AG04449 (cell line): ENCODE measurements at places on chromosomes 7 and 10.

DNA sequence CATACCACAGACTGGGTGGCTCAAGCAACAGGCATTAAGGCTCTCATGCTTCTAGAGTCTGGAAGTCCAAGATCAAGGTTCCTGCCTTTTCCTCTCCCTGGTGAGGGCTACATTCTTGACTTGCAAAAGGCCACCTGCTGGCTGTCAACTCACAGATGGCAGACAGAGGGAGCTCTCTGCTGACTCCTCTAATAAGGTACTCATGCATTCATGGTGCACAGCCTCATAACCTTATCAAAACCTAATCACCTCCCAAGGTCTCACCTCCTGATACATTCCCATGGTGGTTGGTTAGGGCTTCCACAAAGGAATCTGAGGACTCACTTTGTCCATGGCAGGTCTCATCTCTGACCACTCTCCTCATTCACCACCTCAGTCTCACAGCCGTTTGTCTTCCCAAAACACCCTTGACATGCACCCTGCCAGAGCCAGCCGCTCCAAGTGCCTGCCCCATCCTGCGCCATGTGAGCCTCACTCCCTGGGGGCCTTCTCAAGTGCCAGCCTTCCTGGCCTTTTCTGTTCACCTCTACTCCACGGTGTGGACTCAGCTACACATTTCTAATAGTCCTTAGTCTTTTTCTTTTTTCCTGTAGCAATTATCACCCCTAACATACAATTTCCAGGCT, 400.3 kb upstream of the ADARB2 start:
- DNase-seq: no peak

- DNase-seq: no peak
Observed at GRCh38 chr10:75424571-75424970, 6.9 kb upstream of the LRMDA start.

DNA sequence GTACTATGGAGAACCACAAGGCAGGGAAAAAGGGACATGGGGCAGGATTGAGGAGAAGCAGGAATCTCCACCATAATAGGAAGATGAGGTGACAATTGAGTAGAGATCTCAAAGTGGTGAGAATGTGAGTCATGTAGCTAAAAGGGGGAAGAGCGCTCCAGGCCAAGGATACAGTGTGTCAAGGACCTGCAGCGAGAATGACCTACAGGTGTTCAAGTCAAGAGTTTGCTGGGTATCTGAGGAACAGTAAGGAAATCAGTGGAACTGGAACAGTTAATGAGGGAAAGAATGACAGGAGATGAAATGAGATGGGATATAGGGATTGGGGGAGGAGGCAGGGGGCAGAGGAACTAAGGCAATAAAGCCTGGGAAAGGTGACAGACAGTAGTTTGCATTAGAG, 33.6 kb downstream of the SFR1 start:
- DNase-seq: no peak

DNA sequence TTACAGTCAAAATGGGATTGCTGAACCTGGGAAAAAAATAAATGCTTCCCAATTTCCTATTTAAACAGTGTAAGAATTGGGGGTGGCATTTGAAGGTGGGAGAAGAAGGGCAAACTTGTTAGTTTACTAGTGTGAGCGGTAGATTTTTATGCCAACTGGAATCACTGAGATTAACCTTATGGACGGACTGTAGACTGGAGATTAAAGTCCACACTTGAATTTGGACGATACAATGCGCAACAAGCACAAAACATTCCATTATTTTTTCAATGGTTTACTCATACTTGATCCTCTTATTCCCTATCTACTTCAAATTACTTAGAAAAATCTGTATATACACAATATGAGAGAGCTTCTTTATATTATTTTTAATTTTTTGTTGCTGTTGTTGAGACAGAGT, 269.6 kb upstream of the KLF14 start:
- no peak for DNase-seq

GRCh38 chr10:49606981-49607535, 3.1 kb upstream of the SLC18A3 start:
- no peak for DNase-seq
